ENCODE measurements at places on chromosomes 7 and 10.

DNA sequence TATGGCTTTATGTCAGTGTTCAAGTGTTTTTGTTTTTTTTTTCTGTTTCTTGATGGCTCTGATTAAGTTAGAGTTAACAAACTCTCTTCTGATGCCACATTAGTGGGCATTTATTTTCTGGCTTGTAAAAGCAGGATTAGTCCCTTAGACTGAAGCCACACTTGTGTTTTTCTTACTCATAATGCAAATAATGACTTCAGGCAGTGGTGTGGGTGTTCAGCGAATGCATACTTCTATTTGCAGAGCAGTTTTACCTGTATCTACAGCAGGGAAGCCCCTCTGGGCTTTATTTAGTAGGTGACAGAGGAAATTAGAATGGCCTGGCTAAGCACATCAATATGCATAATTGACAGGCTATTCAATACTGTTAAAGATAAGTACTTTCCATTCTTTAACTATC is 79.9 kb downstream of the CNNM2 start:
- DNase-seq: no peak

- no peak for DNase-seq
Measured at GRCh38 chr7:13028036-13028824, 340.8 kb downstream of the ARL4A start.

DNA sequence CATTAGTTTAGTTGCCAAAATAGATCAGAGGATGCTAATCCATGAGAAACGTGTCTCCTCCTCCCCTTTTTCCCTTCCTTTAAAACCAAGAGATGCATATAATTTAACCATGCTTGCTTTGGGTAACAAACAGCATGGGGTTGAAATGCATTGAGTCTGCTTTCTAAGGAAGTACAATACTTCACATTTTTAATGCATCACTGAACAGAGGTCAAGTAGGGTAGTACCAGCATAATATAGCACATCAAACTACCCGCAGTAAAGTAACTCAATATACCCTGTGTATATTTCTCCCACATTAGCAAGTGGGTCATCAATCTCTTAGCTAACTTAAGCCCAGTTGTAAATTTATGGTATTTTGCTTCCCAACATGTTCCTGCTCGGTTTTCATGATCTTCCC is 239.3 kb upstream of the SEMA3C start:
- DNase-seq: no peak

DNA sequence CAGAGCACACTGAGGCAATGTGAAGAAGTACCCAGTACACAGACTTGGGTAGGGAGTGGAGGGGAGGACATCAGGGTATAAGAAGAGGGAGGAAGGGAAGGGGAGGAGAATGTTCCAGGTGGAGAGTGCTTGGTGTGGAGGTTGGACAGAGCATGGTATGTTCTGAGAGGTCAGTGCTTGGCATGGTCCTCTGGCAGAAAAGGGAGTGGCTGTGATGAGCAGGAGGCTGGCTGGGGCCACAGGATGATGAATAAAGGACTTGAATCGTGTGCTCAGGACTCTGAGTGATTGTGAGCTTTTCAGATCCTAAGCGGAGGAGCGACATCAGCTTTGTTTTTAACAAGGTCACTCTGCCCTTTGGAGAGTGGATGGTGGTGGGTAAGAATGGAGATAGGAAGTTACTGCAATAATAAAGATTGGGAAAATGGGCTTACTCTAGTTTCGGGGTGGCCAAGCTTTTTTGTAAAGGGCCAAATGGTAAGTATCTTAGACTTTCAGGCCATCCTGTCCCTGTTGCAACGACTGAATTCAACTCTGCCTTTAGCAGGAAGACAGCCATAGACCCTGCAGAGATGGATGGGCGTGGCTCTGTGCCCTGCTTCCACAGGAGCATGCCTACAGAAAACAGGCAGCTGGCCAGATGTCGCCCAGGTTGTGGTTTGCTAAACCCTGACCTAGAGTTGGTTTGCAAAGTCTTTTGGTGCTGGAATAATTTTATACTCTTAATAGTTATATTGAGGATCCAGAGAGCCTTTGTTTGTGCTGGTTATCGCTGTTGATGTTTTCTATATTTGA is 8.4 kb downstream of the PPP2R2D start:
- DNase-seq: no peak

GRCh38 chr7:93055543-93056107 is 62.2 kb downstream of the SAMD9 start:
- no peak for DNase-seq

DNA sequence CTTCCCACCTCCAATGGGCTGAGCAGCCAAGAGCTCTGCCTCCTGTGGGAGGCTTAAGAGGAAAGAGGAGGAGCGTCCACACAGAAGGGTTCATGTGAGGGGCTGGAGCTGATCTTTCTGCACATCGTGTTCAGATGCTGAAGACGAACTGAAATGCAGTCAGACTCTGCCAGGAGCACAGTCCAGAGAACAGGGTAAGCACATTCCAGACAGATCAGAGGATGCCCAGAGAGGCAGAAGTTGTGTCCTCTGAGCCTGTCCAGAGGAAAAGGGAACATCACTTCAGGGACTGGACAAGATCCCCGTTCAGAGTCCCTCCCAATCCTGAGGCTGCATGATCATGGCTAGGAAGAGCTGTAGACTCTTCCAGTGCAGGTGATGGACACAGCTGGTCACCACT is 72.9 kb downstream of the ITIH5 start:
- DNase-seq: no peak

GRCh38 chr10:131162866-131163843 is 148.4 kb downstream of the TCERG1L start:
- DNase-seq: no peak

DNA sequence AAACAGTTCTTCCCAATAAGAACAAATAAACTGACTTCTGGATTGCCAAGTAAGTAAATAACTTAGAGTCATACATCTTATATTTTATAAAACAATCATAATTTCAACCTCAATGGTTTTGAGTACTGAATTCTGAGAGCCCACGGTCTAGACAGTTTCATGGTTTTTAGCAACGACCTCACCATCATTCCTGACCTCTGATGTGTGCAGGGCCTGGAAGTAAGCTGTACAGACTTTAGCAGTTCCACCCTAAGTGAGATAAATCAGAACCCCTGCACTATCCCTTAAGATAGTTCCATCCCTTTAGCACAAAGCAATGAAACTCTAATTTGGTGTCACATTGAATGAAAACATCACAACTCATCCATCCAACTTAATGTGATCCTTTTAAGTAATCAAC is 86.0 kb downstream of the NEBL start:
- DNase-seq: no peak

DNA sequence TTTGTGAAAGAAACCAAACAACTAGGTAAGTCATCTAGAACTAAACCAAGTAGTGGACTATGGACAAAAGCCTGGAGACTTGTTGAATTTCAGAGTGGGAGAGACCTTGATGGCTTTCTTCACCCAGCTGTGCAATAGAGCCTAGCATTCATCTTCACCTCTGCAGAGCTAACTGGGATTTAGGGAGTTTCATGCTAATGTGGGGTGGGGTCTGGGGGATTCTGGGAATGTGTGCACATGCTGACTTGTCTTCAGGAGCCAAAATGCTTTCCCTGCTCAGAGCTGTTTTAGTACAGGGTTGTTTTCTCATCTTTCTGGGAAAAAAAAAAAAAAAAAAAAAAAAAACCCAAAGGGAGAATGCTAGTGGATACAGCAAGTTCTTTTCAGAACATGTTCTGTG is 81.3 kb upstream of the ARHGAP21 start:
- DNase-seq: no peak

DNA sequence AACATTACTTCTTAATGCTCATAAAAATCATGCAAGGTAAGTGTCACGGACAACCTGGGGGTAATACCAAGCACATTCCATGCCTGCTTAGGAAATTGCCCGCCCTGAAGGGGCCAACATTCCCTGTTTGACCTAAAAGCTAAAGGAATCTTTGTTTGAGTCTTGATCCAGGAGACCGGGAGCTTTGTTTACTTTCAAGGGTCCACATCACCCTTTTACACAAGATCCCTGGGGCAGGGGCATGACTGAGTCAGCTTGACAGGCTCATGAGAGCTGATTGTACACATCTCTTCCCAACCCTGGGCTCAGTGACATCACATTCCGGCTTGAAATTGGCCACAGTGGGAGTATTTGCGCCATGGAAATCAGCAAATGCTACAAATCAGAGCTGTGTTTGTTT is 248.1 kb upstream of the HABP2 start:
- DNase-seq: no peak

DNA sequence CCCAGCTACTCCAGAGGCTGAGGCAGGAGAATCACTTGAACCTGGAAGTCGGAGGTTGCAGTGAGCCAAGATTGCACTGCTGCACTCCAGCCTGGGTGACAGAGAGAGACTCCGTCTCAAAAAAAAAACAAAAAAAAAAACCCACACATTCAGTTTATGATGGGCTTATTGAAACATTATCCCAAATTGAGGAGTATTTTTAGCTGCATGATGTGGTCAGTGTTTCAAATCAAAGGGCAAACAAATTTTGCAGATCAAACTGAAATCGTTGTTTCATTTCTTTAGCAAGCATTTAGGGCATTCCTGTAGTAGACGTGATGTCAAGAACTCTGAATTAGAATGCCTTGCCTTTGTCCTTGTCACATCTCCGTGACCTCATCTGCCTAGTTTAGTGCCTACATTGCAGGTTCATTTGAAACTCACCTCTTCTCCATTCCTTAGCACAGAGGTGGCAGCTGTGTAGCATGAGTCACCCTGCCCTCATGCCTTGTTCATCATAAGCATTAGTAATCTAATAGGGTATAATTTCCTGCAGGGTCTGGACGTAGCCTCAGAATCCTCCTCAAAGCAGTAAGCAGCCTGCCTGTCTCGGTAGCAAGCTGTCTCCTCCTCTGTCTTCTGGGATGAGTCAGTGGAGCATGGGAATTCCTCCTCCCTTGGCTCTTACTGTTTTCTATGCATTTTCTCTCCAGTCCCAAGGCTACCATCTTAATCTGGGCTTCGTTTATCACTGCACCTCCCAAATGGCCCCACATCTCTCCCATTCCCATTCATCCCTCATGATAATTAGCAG is 73.8 kb downstream of the CUL1 start:
- peak; percentile 14 for DNase-seq

GRCh38 chr10:5356302-5356763 is 8.4 kb upstream of the UCN3 start:
- DNase-seq: no peak

DNA sequence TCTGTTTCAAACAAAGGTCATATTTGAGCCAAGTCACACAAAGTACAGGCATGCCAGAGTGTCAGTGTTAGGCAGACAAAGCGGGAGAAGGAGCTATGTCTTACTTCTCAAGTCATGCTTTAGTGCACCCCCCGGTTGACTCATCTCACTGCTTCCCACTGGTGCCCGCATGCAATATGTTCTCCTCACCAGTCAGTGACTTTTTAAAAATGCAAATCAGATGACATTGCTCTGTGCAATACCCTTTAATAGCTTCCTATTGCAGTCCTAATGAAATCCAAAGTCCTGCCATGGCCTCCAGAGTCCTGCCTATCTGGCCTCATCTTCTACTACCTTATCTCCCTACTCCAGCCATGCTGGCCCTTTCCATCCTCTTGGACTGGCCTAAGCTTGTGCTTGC is 429.1 kb downstream of the ACTR3B start:
- no peak for DNase-seq

- DNase-seq: no peak
Measured at GRCh38 chr7:99561737-99562051, 3.3 kb downstream of the ZNF655 start.

GRCh38 chr10:43748560-43748959 is 99.9 kb upstream of the ZNF32 start:
- DNase-seq: no peak

GRCh38 chr10:61906562-61906901 is 5.0 kb downstream of the ARID5B start:
- no peak for DNase-seq

DNA sequence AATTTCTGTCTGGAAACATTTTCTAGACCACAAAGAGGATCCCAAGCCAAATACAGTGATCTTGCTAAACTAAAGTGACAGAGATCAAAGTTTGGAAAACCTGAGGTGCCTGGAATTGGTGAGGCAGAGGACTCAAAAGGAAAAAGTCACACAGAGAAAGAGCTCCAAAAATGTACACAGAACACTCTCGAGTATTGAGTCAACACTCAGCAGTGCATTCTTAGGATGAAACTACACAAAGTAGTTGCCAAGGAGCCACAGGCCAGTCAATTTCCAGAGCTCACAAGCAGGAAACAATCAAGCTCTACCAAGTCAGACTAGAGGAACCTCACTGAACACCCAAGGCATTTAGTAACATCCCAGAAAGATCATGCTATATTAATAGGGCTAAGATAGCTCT is 61.3 kb downstream of the MICU1 start:
- DNase-seq: no peak

GRCh38 chr7:68787566-68787965 is 810.7 kb upstream of the AUTS2 start:
- no peak for DNase-seq

GRCh38 chr7:84399661-84400060 is 205.1 kb upstream of the SEMA3A start:
- DNase-seq: no peak
